Stimulated activated naive CD4-positive, alpha-beta T cell treated with Interleukin-2 at 50 U/mL for 16 hours (primary cell): ENCODE measurements at places on chromosomes 7 and 10.

GRCh38 chr10:123413353-123413752, 252.8 kb upstream of the GPR26 start:
- no peak for DNase-seq

- no peak for DNase-seq
Measured at GRCh38 chr7:91713669-91714068, 166.8 kb downstream of the MTERF1 start.

DNA sequence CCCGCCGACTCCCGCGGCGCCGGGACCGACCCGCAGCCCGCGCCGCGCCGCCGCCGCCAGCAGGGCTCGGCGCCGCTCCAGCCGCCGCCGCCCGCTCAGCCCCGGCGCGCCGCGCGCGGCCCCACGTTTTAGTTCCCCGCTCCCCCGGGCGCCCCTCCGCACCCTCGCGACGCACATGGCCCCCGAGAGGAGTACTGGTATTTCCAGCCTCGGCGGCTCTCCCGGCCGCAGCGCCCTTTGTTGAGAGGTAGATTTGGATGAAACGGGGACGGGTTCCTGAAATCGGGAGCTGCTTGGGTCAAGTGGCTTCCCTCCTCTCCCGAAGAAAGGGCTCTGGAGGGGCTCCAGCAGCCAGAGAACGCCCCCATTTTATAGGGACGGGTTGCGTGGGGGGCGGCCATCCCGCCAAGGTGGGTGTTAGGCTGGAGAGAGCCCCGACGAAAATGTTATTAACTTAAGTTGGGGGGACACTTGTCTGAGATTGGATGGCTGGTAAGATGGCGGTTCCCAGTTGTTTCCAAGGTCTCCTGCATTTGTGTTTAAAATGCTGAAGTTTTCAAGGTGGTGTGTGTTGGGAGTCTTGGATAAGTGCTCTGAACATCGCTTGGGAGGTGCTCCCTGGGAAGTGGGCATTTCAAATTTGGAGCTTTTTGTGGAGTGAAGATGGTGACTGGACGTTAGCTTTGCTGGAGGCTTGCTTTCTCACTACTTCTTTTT, 1.2 kb downstream of the BMI1 start:
- peak; percentile 14 for DNase-seq

DNA sequence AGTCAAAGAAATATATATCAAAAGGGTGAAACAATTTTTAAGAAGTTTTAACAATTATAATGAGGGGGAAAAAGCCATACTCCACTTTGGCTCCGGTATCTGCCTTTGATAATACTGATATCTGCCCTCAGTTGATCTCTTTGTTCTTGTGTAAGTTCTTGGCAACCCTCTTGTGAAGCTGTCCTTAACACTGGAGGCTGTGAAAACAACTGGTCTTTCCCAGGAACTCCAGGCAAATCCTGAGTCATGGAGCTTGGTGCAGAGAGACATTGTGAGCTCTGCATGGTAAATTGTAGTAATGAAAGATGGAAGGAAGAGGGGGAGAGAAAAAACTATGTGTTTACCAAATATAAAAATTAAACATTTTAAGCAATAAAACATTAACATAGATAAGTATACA, 11.9 kb upstream of the ERVW-1 start:
- DNase-seq = no peak

DNA sequence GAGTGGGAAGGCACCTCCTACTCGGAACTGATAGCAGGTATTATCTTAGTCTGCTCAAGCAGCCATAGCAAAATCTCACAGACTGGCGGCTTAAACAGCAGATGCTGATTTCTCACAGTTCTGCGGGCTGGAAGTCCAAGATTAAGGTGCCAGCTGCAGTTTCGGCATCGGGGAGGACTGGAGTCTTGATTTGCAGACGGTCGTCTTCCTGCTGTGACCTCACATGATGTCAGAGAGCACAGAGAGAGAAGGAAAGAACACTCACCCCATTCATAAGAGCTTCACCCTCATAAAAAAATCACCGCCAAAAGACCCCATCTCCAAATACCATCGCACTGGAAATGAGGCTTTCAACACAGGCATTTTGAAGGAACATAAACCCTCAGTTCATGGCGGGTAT, 216.5 kb upstream of the PITRM1 start:
- no peak for DNase-seq

DNA sequence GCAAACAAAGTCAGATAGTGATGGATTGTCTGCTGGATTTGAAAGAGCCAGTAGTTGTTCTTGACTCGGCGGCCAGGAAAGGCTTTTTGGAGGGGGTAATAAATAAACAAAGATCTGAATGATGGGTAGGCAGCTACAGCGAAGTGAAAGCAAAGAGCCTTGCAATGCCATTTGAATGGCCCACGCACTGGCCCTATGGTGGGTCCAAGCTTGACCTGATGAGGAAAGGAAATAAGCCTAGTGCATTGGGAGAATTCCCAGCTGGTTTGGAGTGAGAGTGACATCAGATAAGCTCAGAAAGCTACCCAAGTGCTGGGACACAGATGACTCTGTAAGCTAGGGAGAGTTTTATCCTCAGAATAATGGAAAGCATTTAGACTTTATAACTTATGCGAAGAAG, 365.2 kb downstream of the PLXDC2 start:
- DNase-seq = no peak

- no peak for DNase-seq
Measured at GRCh38 chr7:132138817-132139216, 437.5 kb downstream of the PLXNA4 start.

- no peak for DNase-seq
Measured at GRCh38 chr10:119509909-119510451, 32.5 kb downstream of the RGS10 start.

DNA sequence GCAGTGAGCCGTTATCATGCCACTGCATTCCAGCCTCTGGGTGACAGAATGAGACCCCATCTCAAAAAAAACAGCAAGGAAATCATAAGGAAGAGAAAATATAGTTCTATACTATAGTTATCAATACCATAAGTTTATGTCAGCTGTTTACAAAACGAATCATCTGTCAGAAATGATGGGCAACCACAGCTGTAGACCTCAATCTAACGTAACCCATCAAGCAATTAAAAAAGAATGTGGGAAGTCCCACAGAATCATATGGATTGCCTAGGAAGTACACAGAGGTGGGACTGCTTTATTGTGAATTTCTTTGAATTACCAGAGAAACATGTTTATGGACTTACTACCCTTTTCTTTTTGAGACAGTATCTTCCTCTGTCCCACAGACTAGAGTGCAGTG, 6.9 kb downstream of the NRBF2 start:
- no peak for DNase-seq

DNA sequence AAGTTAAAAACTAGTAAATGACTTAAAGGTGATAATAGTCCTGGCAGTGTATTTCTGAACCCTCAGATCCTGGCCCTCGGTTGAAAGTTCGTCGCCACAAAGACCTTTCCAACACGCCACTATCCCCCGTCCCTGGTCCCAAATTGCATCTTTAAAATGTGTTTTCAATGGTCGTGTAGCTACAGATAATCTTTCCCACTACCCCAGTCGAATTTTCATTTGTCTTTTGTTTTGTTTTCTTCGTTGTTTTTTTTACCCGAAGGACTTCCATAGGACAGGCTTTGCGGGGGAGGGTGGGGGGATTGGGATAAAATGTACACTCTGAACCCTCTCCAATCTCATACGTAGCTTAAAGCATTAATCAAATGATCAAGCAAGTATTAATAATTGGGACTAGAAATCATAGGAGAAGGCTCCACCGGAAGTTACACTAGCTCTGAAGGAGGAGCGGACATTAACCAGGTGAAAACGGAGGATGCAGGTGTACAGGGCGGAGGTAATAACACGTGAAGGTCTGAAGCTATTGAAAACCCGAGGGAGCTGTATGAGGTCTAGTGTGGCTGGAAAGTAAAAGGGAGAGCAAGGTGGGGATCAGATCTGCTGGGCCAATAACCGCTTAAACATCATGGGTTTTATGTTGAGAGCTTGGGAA, 32.8 kb upstream of the PHF14 start:
- no peak for DNase-seq

DNA sequence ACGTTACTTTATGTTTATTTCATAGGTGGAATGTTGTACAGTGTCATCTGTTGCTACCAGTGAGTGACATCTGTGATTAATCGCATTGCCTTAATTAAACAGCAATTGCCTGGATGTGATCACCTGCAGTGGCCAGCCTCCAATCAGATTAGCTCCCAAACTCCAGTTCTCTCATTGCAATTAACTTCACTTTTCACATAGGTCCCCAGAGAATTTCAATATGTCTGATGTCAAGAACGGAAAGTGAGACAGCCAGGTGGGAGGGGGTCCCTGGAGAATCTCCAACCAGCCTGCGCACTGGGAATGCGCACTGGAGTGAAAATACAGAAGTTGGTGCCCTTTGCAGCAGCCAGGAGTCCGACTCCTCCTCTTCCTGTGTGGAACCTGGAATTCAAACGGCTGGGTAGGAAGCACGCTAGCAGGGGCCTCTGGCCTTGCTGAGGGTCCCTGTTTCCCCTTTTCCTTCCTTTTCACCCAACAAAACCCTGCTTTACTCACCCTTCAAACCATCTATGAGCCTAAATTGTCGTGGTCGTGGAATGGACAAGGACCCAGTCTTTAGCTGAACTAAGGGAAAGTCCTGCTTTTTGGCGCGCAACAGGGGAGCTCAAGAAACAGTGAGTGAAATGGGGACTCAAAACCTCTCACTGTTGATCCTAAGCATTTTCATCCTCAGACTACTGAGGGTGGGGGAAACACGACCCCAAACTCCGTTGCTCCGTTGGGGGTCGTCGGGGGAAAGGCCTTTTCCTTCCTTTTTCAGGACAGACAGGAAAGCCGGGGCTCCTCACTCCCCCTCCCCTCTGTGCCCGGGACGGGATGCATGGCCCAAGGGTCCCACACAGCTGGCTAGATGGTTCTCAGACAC, 1355.5 kb upstream of the LRRTM3 start:
- DNase-seq = no peak

DNA sequence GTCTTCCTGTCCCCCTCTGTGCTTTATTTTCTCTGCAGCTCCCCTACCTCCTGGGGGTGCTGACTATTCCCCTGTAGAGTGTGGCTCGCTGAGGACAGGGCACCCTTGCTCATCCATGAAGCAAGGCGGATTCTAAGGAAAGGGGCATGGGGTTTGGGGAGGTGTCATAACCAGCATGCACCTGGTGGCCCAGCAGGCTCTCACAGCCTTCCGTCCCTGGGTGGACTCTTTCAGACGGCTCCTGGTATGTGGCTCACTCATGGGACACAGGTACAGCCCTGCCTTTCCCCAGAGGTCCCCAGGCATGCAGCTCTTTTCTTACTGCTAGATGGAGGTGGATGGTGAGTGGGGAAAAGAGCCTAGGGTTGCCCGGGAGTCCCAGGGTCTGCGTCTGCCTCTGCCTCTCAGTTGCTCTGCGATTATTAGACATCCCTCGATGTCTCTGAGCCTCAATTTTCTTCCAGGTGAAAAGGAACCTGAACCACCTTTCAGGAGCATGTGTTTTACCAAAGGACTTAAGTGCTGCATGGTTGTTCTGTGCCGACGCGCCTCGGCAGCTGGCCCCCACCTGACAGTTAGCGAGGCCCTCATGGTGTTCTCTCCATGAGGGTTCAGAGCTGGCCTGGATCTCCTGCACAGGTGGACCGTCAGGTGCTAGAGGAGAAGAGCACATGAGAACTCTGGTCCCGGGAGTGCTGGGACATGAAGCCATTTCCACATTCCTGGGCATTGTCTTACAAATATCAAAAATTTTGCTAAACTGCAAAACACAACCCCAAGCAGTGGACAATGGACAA, 172.5 kb upstream of the SHH start:
- no peak for DNase-seq

DNA sequence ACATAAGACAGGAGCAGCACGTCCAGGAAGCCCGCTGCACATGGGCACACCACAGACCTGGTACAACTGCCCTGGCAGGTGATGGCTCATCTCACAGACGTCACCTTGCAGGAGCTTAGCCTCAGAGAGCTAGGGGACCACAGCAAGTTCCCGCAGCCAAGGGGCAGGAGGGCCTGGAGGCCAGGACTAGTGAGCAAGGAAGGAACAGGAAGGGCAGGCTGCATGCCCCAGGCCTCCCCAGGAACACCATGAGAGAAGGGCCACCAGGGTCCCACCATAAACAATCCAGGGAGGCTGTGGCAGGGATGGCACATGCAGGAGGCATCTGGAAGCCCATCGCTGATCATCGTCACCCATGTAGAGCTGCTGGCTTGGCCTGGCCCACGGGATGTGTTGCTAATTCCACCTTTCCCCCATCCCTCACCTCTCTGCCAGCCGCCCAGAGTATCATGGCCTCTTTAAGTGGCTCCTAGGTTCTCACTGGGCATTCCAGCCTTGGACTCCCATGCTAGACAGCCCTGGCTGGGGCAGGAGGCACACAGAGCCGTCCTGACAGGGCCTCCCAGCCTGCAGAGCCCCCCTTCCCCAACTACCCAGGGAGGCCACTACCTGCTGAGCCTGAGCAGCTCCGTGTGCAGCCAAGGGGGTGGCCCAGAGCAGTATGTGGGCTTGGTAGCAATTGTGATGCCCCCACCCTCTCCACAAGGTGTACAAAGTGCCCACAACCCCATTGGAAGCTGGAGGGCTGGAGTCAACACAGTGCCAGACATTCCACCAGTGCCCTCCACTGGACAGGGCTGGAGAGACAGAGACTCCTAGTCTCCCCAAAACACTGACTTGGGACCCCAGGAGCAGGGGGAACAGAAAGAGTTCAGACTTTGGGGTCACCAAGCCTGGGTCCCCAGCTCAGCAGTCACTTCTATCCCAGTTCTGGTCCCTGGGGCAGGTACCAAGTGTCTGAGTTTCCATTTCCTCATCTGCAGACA, 35.5 kb downstream of the GRID1 start:
- no peak for DNase-seq

DNA sequence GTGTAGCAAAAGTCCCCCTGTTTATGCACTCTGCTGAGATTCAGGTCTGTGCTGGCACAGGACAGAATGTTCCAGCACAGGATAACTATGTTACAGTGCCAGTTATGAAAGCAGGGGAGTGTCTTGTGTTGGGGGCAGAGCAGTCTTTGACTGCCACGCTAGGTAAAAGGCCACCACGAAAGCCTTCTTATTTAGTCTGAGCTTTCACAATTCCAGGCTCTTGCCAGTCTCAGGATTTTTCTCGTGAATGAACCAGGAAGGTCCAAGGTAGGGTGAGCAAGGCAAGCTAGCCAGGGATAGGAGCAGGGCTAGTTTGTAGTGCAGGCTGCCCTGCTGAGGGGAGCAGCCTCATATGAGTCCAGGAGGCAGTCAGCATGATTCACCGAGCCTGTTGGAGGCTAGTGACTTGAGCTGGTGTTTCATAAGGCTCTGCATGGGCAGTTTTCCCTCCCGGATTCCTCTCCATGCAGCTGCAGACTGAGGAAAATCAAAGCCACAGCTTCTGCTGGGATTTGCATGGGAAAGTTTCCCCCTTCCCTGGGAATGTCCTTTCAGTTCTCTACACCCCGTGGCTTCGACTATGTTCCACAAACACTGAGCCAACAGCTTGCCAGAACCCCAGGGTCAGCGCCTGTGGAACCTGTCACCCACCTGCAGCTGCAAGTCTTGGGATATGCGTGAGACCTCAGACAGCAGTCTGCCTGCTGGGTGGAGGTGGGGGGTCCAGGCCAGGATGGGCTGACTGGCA, 112.3 kb downstream of the JCAD start:
- no peak for DNase-seq

GRCh38 chr7:140911746-140912145, 13.0 kb downstream of the BRAF start:
- no peak for DNase-seq
